NCI-H510A (cell line): ENCODE measurements at places on chromosomes 2 and 18.
A peak's percentile ranks its signal among the peaks of the same experiment; 100 is the strongest.

GRCh38 chr2:110813896-110814295 lies 81.5 kb downstream of the ACOXL start:
- DNase-seq = no peak

- no peak for DNase-seq
Observed at GRCh38 chr2:161030260-161031063, 129.8 kb upstream of the TANK start.

DNA sequence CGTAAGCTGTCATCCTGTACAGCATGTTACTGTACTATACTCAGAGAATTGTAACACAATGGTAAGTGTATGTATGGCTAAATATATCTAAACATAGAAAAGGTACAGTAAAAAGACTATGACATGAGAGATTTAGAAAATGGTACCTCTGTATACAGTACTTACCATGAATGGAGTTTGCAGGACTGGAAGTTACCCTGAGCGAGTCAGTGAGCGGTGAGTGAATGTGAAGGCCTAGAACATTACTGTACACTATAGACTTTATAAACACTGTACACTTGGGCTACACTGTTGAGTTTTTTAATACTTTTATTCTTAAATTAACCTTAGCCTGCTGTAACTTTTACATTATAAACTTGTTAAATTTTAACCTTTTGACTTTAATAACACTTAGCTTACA lies 1.5 kb downstream of the DDX18 start:
- DNase-seq = no peak

DNA sequence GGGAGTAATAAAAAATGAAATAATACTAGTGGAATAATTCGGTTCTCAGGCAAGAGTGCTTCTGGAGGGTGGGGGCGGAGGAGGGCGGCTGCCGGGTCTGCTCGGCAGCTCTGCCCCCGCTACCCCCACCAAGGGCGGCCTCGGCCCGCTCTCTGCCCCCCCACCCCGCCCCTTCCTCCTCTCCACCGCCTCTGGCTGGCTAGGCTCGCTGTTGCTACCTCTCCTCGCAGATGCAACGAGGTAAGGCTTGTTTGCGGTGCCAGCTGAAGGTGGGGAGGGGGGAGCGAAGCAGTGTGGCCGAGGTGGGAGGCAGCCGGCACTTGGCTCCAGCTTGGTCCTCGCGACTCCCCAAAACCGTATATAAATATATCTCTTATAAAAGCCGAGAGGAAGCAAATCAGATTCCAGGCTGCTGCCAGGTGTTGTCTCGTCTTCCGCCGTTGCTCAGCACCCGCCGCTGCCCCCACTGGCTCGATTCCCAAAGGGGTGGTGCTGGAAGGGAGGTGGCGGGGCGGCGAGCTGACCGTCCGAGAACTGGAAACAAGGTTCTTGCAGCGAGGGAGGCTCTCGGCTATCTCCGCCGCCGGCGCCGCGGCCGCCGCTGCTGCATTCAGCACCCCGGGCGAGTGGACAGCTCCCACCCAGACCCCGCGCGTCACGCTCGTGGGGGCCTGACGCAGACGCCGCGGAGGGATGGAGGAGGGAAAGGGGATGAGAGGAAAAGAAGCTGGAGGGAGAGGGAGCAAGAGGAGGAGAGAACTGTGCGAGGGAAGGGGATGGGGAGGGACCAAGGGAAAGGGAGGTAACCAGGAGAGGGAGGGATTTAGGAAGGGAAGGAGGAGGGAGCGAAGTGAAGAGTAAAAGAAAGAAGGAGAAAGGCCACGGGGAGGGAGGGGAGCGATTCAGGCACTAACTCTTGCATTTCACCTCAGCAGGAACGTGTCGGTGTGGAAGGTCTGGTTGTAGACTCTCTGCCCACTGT lies at the start of gene MARCHF4:
MARCHF4 (minus strand) TSS at position 763 of the 982 bp plus-strand sequence. CDS start 2,223 bp downstream, outside the sequence.
- DNase-seq = peak; percentile 72

GRCh38 chr2:199468561-199469513 lies 11.1 kb upstream of the SATB2 start:
- no peak for DNase-seq

- DNase-seq = no peak
Observed at GRCh38 chr18:13482618-13482945, 243.8 kb downstream of the FAM210A start.

- no peak for DNase-seq
Observed at GRCh38 chr18:10111191-10111590, 197.4 kb downstream of the VAPA start.

GRCh38 chr2:240403396-240404104 lies 31.9 kb upstream of the GPC1 start:
- DNase-seq = no peak

DNA sequence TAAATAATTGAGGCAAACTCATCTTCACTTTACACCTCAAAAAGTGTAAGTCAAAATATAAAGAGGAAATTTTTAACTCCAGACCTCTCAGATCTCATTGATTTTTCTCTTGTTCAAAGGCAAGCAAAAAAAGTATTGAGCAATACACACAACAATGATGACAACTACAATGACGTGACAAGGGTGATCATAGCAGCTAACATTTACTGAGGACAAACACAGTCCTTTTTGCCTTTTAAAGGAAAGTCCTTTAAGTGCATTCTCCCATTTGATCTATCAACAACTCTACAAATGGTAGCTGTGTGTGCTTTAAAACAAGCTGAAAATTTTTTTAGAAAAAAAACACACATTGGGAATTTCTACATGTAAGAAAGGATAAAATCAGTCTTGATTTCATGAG lies 123.5 kb upstream of the CTAGE1 start:
- DNase-seq = no peak

- DNase-seq = no peak
Observed at GRCh38 chr2:171566057-171566456, 43.8 kb downstream of the CYBRD1 start.

DNA sequence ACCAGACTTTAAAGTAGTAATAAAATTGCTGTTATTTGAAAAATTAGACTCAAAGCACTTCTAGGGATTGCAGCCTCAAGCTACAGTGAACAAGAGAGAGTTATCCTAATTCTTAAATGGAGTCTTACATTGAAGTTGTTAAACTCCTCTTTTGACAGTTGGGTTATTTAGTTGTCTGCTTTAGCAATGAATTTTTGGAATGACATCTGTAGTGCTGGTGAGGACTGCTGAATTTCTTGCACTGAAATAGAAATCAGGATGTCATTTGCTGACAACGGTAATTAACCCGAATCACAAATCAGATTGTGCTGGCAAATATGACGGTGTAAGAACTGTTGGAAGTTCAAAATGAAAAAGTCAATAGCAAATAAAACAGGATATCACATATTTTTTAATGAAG lies 78.0 kb upstream of the LYPD6B start:
- no peak for DNase-seq

DNA sequence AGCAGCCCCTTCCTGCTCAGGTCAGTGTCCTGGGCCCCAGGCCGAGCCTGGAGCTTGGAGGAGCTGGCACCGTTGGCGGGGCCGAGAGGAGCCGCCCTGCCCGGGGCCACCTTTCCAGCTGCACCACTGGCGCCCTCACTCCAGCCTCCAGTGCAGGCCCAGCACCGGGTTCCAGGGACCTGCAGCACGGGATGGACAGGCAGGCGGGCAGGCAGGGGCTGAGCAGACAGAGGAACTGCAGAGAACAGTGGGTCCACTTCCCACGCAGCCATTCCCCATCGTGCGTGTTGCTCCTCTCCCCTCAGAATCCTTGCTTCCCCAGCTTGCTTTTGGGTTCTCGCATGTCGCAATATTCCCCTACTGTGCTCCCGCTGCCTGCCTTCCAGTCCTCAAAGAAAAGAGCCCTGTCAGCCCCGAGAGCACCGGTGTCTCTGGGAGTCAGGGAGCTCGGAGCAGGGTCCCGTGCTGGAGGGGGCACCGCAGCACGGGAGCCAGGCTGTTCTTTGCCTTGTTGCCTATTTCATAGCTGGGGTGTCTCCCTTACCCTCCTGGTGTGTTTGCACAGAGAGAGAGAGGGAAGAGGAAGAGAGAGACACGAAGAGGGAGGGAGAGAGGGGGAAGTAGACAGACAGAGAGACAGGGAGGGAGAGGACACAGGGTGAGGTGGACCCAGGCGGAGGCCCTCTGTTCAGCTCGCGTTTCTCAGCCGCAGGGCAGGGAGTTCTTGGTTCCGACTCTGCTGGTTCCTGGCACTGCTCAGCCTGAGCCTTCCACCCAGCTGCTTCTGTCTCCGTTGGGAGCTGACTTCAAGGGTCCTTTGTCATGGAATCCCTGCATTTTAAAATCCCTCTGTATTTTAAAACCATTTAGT lies 126.0 kb downstream of the MBP start:
- no peak for DNase-seq

GRCh38 chr2:108988796-108989713 lies at the start of gene EDAR:
Gene EDAR, minus strand, starts transcription at chr2:108989220. Its CDS starts 58,206 bp downstream, at chr2:108931014.
- DNase-seq = peak; percentile 45

DNA sequence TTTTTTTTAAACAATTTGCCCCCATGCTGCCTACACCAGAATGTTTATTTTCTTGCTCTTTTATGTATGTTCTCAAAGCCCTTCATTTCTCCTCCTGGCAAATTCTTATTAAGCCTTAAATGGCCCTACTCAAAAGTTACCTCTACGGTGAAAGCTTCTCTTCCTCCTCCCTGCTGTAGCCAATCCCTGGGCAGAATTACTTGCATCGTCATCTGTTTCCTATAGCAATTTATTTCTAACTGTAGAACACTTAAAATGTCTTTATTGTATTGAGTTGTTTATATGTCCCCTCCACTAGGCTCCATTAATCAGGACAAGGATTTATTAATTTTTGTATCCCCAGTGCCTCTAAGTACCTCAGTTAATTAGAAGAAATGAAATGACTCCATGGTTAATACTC lies 2.5 kb upstream of the RAD51AP2 start:
- no peak for DNase-seq

- DNase-seq = no peak
Observed at GRCh38 chr2:102027036-102027980, 35.5 kb downstream of the IL1R2 start.

DNA sequence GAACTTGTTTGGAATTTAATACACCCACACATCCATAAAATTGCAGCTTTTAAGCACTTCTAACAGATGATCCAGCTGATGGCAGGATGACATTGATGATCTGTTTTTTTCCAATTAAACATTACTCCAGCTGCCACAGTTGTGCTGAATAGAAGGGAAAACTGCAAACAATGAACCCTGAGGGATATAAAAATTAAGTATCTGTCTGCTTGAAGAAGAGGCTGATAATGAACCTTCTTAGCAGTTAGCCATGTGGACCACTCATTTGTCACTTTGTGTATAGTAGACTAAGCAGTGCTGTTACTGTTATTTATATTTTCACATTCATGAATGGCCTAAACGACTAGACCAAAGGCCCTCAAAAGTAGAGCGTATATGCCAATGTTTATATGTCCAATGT lies 1201.0 kb upstream of the LRRTM1 start:
- no peak for DNase-seq

DNA sequence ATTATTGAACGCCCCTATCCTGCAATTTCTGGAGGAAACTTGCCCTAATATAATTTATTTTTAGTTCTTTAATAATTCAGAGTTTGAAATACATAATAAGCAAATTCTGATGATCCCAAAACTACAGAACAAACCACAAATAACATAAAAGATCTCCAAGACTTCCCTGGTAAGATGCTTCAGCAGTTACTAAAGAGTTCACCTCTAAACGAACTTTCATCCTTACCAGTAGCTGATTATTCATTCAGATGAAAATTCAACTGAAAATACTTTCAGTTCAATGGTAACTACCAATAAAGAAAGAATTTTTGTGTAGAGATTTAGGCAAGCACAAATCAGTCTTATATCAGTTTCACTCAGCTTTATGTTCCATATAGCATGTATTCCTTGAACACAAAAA lies 130.1 kb upstream of the MAPRE2 start:
- no peak for DNase-seq

- DNase-seq = no peak
Observed at GRCh38 chr18:44651918-44652572, 28.6 kb upstream of the SETBP1 start.

DNA sequence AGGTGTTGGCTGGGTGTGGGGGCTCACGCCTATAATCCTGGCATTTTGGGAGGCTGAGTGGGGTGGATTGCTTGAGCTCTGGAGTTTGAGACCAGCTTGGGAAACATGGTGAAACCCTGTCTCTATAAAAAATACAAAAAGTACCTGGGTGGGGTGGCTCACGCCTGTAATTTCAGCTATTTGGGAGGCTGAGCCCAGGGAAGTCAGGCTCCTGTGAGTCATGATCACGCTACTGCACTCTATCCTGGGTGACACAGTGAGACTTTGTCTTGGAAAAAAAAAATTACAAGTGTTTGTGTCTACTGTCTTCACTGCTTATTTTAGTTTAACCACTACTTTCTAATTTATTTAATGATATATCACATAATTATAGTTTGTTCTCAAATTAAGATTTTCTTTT lies 62.7 kb upstream of the DOCK10 start:
- DNase-seq = no peak

- DNase-seq = no peak
Observed at GRCh38 chr2:134493797-134494196, 225.0 kb downstream of the TMEM163 start.

DNA sequence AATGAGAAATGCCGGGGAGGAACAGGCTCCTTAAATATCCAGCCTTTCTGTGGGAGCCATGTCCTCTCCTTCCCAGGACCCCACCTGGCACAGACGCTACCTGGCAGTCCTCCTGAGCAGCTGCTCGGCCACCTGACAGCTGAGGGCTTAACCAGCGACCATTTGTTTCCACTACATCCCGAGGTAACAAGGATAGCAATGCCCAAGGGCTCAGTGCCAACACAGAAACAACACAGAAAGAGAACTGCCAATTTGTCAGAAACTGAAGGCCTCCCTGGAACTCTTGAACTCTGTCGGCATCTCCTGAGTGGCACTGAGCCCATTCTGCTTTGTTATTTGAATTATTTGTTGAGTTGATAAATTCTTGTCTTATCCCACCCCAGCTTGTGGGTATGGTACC lies 122.2 kb upstream of the ARHGAP28 start:
- DNase-seq = no peak

GRCh38 chr2:189143925-189144324 lies 35.6 kb downstream of the COL5A2 start:
- no peak for DNase-seq

GRCh38 chr2:64587561-64587960 lies 63.4 kb downstream of the AFTPH start:
- no peak for DNase-seq

GRCh38 chr2:236309669-236310029 lies 45.4 kb upstream of the ASB18 start:
- no peak for DNase-seq

GRCh38 chr18:8816220-8816619 lies 110.9 kb downstream of the MTCL1 start:
- no peak for DNase-seq

- no peak for DNase-seq
Observed at GRCh38 chr18:11981192-11981542, at the start of gene IMPA2. Gene IMPA2, plus strand, starts transcription at chr18:11981507. Its CDS starts 163 bp downstream, at chr18:11981670.

DNA sequence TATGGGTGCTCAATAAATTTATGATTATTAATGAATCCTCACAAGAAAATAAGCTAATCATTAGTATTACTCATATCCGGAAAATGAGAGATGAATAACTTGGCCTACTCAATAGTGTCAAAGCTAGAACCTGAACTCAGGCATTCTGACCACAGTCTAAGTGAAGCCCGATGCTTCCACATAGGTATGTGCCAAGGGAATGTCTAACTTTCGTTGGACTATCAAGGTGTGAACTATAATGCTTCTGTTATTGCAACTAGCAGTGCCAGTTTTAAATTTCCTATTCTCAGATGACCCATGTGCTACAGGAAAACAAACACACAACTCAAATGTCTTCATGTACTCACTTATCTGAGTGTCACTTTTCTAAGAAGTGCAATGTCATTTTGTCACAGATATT lies 1.8 kb downstream of the BARD1 start:
- no peak for DNase-seq
